Body of pancreas (tissue), 4 donors: ENCODE measurements at places on chromosomes 2 and 18. TPM values are rescaled to one million over a fixed set of nuclear protein-coding genes. Genes with fewer than 3 reads are reported as not detected.

The MAP4K3 gene
- total RNA-seq = 50.6 TPM

The TTLL4 gene
- total RNA-seq = 9.1 TPM

The PROC gene
- not detected for total RNA-seq

The CROCC2 gene
- total RNA-seq = under 0.01 TPM

The CRYGB gene
- total RNA-seq = not detected

The TUBB8B gene
- not detected for total RNA-seq

The GAD1 gene
- total RNA-seq = not detected

The UBR3 gene
- total RNA-seq = 30.1 TPM

The ACSL3 gene
- 24.6 TPM for total RNA-seq

The CAVIN2 gene
- total RNA-seq = 15.8 TPM

The TMEM127 gene
- 22.1 TPM for total RNA-seq

The SOWAHC gene
- total RNA-seq = 8.8 TPM

The TAF1B gene
- total RNA-seq = 12.9 TPM

The ERMN gene
- total RNA-seq = not detected

The DNMT3A gene
- 18.7 TPM for total RNA-seq
